Fibroblast of skin of left biceps (primary cell): ENCODE measurements at places on chromosomes 4 and X.

- DNase-seq, result no peak
Measured at GRCh38 chr4:818106-818921, 7.6 kb downstream of the CPLX1 start.

DNA sequence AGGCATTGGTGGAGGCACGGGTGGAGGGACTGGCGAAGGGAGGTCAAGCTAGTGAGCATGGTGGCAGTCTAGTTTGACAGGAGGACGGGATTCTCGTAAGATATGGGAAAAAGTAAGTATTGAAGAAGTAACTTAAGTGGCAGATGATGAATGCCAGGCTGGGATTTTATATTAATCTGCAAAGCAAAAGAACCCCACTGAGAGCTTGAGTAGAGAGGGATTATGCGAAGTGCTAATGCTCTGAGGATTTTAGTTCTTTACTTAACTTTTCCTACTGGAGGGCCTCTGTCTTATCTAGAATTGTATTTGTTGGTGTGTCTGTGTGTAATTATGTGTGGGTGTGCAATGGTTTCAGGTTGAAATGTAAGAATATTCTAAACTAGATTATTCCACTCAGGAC, 327.9 kb downstream of the FAT4 start:
- DNase-seq, result no peak

GRCh38 chr4:168722391-168722790, 225.5 kb downstream of the PALLD start:
- no peak for DNase-seq

GRCh38 chrX:47321386-47321785, 49.0 kb upstream of the ZNF157 start:
- no peak for DNase-seq

- no peak for DNase-seq
Measured at GRCh38 chr4:74941123-74941522, 8.2 kb downstream of the PARM1 start.

DNA sequence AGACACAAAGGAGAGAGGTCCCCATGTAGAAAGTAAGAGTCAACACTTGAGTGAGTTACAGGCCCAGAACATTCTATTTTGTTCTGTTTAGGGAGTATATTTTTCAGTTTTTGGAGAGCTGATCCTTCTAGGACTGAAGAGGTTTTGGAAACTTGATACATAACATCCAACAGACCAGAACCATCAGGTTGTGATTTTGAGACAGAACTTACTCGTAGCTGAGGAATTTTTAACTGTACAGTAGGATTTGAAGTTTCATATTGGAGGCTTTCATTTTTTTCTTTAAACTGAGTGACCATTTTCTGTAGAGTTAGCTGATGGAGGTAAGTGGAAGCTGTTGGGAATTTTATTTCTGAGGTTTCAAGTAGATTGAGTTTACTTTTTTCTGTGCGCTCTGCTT, 73.3 kb downstream of the NCAPG start:
- DNase-seq, result peak; percentile 14

DNA sequence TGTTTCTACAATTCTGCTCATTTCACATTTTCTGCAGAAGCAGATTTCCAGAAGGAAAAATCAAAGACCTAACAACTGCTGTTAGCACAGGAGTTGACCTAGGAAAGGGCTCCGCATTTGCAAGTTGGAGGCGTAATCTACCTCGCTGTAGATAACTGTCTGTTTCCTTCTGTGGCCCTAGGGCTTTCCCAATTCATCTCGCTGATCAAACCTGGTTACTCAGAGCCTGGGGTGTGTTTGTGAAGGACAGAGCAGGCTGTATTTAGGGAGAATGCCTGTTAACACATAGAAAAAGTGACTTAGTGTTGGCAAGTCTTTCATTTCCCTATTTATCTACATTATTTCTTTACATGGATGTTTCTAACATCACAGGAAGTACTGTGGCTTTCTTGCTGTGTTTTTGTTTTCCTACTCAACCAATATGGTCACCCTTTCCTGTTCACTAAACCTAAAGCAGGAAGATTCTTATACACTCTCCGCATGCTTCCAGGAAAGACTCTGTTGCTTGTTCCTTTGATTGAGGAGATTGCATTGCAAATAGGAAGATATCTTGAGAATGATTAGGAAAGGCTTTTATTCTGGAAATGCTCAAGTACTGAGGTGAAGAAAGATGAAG, 40.5 kb downstream of the AGA start:
- no peak for DNase-seq

DNA sequence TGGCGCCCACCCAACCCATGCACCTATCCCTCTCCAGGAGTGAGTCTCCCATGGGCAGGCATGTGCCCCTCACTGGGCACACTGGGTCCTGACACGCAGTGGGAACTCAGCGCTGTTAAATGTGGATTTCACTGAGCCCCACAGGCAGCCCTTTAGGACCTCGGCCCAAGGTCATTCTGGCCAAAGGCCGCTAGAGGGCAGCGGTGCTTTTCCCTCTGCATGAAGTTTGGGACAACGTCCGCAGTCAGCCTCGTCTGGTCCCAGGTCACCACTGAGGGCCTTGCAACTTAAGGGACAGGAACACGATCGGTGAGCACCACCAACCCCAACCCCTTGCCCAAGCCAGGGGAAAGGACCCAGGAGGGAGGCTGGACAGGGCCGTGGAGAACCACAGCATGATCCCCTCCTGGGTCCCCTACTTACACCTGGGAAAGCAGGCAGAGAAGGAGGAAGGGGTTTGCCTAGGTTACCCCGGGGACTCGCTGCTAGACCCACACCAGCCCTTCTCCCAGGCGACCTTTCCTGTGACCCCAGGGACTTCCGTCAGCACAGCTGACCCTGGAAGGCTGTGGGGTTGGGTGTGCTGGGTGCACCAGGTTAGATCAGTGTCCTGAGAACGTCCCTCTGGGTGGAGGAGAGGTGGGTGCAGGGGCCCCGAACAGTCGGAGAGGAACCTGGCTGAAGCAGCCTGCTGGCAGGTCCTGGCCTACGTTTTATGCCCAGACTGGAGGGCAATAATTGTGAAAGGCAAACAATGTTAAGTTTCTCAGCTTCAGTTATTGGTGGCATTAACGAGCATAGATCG, 24.0 kb downstream of the CYTL1 start:
- DNase-seq, result no peak

GRCh38 chrX:120736989-120737388, 107.1 kb upstream of the C1GALT1C1 start:
- DNase-seq, result no peak

GRCh38 chrX:55014897-55015299, 14.7 kb downstream of the APEX2 start:
- no peak for DNase-seq

- no peak for DNase-seq
Measured at GRCh38 chr4:36320117-36320896, 38.9 kb downstream of the DTHD1 start.

- DNase-seq, result peak; percentile 9
Measured at GRCh38 chr4:76087007-76087769, 12.7 kb downstream of the ART3 start.

GRCh38 chr4:40785727-40786126, 36.0 kb downstream of the NSUN7 start:
- no peak for DNase-seq

- no peak for DNase-seq
Measured at GRCh38 chr4:47088298-47088697, 56.9 kb downstream of the GABRB1 start.

- DNase-seq, result no peak
Measured at GRCh38 chrX:153782313-153782712, 1.5 kb downstream of the SRPK3 start.

DNA sequence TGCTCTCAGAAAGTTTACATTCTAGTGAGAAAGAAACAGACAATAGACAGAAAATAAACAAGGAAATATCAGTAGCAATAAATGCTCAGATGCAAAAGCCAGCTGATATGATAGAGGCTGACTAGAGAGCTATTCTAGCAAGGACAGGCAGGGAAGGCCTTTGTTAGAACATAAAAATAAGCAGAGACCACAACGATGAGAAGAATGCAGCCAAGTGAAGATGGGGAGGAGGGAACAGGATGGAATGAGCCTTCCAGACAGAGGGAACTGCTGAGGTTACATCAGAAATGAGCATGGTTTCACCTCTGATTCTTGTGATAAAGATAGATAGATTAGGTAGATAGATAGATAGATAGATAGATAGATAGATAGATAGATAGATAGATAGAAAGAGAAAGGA, 7.6 kb upstream of the SOWAHB start:
- peak; percentile 79 for DNase-seq

DNA sequence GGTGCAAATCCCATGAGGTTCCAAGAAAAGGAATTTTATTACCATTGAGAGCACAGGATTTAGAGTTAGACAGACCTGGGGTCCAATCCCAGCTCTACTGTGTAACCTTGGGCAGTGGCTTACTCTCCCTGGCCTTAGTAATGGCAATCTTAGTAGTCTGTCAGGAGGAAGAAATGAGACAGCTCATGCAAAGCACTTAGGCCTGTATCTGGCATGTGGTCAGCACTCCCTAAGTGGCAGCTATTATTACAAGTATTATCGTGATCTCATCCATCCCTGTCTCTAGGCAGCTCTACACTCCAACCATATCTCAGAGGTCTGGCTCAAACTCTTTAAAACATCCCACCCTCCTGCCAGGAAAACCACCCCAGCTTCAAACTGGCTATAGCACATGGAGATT, 129.6 kb upstream of the NALF2 start:
- no peak for DNase-seq

- peak; percentile 13 for DNase-seq
Measured at GRCh38 chr4:79917246-79917645, 155.8 kb downstream of the ANTXR2 start.

- no peak for DNase-seq
Measured at GRCh38 chr4:122356317-122356808, 22.4 kb upstream of the ADAD1 start.
